ENCODE measurements at places on chromosomes 2 and 18.
A peak's percentile ranks its signal among the peaks of the same experiment; 100 is the strongest.

GRCh38 chr2:12721566-12722446 is 5.1 kb downstream of the TRIB2 start:
- no peak for DNase-seq

DNA sequence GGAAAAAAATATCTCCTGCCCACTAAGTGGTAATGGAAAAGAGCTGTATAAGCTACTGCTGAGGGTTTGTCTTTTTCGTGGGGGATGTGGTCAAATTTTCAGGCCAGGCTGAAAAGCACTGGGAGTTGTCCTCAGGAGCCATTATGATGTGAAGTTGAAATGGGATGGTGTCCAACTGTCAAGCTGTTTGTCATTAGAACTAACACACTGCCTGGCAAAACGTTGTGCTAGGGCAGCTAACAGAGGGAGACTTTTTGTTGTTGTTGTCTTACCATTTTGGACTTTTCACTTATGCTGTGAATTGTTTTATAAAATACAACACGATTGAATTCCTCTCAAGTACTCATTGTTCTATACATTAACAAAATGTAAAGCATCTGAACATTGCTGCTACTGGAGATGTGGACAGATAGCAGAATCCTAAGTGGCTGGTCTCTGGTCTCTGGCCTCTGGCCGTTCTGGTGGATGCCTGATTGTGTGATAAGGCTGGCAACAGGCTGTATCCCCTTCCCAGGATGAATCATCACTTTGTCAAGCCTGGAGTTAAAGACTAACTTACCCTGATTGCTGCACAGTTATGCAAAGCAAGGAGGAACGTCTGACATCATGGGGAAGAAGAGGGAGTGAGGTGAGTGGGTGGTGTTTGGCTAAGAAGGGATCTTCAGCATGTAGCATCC is 2.3 kb downstream of the MYO1B start:
- DNase-seq: no peak

GRCh38 chr2:225177098-225177497 is 134.8 kb upstream of the DOCK10 start:
- DNase-seq: no peak

GRCh38 chr2:197306696-197307040 is 3.9 kb downstream of the ANKRD44 start:
- no peak for DNase-seq

GRCh38 chr2:27495840-27496356 is 741 bp upstream of the GCKR start:
- no peak for DNase-seq

- no peak for DNase-seq
Observed at GRCh38 chr2:3377279-3377611, 373 bp downstream of the EIPR1 start.

- no peak for DNase-seq
Observed at GRCh38 chr2:86249579-86250391, 50.5 kb downstream of the MRPL35 start.

DNA sequence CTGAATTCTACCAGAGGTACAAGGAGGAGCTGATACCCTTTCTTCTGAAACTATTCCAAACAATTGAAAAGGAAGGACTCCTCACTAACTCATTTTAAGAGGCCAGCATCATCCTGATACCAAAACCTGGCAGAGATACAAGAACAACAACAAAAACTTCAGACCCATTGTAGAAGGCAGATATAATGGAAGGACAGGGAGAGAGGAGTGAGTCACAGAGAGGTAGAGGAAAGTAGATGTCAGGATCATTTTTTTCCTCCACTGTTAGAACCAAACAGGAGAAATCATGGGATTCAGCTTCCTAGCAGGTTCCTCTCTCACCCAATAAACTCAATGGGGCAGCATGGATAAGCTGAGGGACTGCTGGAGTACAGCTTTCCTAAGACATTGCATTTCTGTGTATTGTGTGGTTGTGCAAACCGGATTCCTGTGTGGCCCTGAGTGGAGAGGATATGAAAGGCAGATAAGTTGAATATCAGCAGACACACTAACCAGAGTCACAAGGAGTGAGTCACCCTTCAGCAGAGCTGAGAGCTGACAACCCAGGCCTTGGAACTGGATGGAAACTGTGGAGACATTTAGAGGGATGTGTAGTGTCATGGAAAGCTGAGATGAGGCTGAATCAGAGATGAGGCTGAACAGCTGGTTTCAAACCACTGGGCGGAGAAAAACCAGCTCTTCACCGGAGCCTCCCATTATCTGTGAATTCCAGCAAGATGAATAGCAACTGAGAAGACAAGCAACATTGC is 60.9 kb upstream of the MMADHC start:
- no peak for DNase-seq

DNA sequence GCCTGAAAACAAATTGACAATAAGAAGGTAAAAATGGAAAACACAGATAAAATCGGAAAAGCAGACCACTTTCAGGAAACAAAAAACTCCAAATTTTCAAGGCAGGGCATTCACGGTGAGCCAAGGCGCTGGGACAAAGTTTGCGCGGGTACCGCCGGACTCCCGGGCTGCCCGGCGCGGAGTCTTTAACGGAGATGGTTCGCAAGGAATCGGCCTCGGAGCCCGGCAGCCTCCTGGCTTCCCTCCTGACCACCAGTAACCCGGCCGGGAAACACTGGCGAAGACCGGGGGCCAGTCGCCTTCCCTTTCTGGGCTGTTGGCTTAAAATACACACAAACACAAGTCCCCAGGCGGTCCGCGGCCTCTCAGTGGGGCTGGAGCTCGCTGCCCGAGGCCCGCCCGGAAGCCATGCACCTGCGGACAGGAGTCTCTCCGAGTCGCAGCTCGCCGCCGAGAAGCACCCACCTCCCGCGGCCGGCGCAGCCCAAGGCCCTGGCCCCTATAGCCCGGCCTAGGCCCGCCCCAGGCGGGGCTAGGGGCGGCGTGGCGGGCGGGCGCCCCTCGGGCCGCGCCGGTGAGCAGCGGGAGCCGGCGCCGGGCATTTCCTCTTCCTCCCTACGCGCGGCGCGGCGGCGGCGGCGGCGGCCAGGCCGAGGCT is 622 bp upstream of the KCMF1 start:
- DNase-seq: peak; percentile 58

- DNase-seq: no peak
Observed at GRCh38 chr2:69565431-69565839, 78.1 kb downstream of the AAK1 start.

GRCh38 chr2:223467196-223467595 is 135.0 kb downstream of the SCG2 start:
- DNase-seq: no peak

DNA sequence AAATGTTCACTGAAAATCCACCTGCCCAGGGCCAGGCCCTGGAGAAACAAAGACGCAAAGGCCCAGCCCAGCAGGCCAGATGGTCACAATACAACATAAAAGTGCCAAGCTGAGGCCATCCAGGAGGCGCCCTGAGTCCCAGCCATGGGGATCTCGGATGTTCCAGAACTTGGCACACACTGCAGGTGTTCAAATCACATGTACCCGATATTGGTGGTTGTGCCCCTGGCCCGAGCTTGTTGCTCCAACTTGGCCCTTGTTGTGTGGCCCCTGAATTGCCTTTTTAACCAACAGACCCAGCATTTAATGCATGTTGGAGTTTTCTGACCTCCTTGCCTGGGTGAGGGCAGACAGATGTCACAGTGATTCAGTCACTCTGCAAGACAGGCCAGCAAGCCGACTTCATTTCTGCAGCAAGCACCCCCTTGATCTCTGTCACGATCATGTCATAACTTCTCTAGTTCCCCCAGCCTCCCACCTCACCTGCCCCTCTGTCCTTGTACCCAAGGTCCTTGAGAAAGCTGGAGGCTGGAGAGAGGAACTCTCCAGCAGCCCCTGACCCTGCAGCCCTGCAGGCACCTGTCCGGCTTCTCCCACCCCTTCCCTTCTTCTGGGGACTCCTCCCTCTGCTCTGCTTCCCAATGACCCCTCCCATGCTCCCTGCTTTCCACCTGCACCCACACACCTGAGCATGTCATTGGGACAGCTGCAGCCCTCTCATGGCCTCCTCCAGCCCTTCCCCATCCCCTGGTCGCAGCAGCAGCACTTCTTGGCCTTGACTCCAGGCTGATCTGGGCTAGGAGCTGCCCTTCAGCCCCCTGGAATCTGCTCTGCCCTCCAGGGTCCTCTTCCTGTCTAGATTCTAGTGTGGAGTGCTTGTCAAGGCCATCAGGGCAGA is 9.1 kb downstream of the NGEF start:
- DNase-seq: no peak

DNA sequence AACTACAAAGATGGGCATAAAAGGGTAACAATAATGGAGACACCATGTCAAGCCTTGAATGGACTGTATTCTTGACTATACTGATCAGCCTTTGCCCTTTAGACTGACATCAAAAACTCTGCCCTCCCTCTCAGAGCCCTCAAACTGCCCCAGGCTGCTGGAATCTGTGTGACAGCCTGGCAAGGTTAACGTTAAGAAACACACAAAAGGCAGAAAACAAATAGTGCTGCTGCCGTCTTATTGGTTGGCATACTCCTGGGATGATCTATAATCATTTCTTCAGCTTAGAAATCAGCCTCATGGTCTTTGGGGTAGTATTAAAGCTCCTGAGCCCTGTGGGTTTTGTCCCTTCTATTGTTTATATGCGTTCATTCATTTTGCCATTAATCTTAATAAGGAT is 338.0 kb downstream of the DCC start:
- DNase-seq: no peak

- DNase-seq: no peak
Observed at GRCh38 chr2:201235860-201236811, 24.2 kb upstream of the CASP8 start.

- DNase-seq: no peak
Observed at GRCh38 chr2:148638543-148638942, 6.0 kb upstream of the EPC2 start.

DNA sequence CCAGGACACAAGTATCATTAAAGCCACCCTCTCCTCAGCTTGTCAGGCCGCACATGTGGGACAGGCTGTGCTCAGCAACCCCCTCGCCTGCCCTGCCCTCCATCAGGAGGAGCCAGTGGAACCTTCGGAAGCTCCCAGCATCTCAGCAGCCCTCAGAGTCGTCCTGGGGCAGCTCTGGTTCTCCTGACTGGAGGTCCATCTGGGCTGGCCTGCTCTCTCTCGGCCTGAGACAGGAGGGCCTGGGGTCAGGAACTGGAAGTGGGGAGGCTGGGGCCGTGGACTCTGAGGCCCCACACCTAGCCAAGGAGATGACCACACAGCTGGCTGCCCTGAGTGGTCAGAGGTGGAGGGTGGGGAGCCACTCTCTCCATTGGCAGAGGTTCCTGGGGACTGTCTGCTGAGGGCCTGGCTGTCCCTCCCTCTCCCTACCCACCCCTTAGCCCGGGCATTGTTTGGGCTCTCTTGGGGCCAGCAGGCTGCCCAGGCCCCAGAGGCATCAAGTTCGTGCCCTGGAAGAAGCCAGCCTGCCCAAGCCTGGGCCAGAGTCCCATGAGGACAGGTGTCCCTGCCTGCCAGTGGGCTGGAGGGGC is 23.1 kb downstream of the ODC1 start:
- no peak for DNase-seq

DNA sequence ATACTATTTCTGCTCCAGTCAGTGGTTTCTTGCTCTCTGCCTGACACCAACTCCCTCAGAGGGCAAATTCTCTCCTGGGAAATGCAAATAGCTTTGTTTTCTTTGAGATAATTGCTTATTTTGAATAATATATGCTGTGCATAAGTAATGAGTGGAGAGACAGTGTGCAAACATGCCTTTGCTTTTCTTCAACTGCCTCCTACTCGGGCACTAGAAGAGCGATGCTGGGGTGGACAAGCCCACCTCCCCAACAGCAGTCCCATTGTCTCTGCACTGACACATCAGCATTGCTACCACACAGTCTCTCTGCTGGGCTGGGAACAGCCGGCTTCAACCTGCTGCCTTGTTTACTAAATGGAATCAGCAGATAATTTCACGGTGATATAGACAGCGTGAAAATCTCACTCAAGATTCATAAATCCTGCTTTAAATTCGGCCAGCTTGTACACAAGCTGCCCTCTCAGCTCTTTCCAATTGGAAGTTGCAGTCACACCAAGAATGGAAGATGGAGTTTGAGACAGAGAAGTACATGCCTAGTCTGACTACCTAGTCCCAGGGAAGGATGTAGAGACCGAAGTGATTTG is 694.5 kb downstream of the TDRD15 start:
- no peak for DNase-seq

DNA sequence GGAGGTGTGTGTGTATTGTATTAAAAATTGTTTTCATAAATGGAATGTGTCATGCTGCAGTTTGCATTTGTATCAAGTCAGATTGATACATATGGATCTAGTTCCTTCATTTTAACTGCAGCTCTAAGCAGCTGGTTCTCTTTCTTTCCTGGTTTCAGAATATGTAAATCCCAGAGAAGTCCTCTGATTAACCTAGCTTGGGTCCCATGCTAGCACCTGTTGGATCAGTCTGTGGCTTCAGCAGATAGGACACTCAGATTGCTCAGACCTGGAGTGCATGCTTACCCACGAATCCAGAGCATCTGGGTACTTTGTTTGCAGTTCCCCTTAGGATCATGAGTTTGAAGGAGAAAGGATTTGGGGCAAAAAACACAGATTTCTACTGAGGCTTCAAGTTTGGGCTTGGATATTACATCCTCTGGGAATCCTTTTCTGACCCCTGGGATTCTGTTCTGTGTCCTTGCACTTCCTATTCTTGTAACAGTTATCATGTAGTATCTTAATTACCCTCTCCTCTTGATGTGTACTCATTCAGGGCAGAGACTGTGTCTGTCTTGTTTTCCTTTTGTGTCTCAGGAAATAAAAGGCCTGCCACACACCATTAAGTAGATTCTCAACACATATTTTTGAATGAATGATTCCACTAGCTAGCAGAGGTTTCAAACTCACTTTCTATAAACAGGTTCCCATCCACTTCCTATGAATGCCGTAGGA is 142.1 kb downstream of the PHLPP1 start:
- no peak for DNase-seq

- DNase-seq: no peak
Observed at GRCh38 chr2:240926516-240927389, 20.6 kb downstream of the CROCC2 start.

DNA sequence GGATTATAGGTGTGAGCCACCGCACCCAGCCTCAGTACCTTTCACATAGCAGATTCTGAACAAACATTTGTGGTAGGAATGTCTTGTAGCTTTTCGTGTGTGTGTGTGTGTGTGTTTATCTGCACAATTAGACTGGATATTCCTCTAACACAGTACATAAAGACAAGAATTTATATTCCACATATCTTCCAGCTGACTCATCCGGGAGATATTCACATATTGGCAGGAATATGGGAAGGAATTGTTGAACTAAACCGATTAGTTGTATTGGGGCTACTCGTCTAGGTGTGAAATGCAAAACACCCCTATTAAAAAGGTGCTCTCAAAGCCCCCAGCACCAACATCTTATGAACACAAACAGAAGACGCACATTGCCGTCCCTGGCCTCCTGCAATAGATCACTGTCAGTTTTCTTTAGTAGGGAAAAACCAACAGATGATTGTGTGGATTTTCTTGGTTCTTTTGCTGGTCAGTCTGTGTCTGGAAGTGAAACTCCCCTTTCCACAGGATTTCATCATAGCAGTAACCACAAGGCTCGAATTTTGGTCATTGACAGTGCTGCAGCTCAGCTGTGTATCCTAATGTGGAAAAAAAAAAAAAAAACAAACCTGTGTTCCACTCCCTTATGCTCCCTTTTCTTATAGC is 208.5 kb upstream of the ACVR2A start:
- DNase-seq: no peak

GRCh38 chr2:30074023-30074422 is 72.8 kb upstream of the YPEL5 start:
- DNase-seq: no peak

All from NCI-H510A (cell line).